ENCODE measurements at places on chromosomes 11 and 22.

DNA sequence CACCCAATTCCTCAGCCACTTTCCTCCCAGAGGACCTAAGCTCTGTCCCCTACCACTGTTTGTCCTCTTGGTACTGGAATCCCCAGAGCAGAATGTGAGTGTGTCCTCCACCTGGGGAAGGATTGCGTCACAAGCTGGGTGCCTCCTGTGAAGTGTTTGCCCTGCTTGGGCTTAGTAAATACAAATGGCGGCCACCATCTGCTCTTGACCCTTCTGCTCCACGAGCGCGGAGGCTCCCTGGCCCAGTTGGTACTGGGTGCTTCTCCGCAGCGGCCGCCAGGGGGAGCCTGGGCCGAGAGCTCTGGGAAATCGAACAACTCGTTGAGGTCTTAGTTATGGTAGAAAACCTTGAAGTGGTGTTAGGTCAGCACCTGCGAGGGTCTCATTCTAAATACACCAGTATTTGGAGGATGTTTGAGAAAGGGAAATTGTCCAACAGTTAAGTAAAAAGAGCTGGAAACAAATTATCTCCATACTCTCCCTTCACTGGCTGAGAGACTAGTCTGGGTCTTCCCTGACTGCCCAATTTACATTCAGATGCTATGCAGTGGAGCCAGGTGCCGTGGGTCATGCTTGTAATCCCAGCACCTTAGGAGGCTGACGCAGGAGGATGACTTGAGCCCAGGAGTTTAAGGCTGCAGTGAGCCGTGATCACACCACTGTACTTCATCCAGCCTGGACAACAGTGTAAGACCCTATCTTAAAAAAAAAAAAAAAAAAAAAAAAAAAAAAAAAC lies 74.6 kb upstream of the TEAD1 start:
- peak; percentile 58 for DNase-seq

- DNase-seq = no peak
Measured at GRCh38 chr11:32610797-32611352, 27.2 kb downstream of the EIF3M start.

DNA sequence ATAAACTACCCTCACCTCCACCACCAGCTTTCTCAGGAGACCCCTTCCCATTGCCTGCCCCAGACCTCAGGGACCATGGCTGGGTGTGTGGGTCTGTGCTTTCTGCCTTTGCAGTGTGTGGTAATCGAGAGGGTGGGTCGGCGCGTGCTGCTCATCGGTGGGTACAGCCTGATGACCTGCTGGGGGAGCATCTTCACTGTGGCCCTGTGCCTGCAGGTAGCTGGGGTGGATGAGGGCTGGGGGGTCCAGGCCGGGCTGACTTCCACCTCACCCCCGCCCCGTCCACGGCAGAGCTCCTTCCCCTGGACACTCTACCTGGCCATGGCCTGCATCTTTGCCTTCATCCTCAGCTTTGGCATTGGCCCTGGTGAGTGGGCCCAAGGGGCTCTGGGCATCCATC lies 10.5 kb upstream of the MIF start:
- no peak for DNase-seq

DNA sequence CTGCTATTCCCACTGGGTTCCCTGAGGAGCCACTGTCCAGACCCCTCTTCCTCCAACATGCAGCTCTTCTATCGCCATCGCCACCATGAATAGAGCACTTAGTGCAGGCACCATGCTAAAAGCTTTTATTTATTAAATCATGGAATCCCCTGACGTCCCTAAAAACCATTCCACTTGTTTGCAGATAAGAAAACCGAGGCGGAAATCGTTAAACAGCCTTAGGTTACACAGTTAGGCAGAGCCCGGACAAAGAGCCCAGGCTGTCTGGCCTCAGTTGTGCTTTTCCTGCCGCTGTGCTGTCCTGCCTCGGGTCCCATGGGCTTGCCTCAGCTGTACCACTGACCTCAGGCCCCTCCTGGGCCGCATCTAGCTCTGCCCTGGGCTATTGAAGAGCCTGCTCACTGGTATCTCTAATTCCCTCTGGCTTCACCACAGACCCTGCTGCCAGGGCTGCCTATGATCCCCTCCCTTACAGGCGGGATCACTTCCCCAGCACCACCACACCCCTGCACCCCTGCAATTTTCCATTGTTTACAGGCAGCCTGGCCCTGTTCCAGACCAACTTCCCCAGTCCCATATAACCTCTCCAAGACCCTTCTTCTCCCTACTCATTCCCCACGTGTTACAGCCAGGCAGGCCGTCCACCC lies 13.0 kb upstream of the TUB start:
- no peak for DNase-seq

GRCh38 chr22:46068593-46069491 lies 81.5 kb upstream of the PPARA start:
- peak; percentile 23 for DNase-seq

DNA sequence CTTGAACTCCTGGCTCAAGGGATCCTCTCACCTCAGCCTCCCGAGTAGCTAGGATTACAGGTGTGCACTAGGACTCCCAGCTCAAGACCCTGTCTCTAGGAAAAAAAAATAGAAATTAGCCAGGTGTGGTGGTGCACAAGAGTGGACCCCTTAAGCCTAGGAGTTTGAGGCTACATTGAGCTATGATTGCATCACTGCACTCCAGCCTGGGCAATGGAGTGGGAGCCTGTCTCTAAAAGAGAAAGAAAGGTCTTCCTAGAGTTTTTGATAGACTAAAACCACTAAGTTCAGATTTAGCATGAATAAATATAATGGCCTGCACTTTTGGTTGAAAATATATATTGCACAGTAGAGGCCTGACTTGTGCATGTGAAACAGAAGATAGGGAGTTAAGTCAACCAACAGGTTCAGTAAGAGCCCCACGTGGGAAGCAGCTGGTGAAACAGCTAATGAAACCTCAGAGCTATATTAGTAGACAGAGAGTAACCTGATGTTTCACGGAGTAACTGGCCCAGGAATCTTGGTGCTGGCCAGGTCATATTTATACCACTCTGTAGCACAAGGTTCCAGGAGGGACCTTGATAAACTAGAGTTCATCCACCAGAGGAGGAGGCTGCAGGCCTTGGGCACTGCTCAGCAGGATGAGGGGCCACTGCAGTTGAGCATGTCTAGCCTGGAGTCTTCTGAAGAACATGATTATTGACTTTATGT lies 4.6 kb upstream of the MICAL3 start:
- DNase-seq = no peak

- peak; percentile 86 for DNase-seq
Measured at GRCh38 chr22:50498322-50498890, 9.1 kb downstream of the LMF2 start.

DNA sequence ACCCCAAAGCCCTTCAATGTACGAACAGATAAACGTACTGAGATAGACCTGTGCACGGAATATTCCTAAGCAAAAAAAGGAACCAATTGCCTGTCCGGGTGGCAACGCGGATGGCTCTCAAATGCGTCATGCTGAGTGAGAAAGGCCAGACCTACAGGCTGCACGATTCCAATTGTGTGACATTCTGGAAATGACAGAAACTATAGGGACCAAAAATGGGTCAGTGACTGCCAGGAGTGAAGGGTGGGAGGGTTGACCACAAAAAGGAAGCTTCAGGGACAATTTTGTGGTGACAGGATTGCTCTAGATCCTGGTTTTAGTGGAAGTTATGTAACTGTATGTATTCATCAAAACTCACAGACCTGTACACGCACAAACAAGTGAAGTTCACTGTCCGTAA lies 24.0 kb upstream of the SYT8 start:
- DNase-seq = no peak

DNA sequence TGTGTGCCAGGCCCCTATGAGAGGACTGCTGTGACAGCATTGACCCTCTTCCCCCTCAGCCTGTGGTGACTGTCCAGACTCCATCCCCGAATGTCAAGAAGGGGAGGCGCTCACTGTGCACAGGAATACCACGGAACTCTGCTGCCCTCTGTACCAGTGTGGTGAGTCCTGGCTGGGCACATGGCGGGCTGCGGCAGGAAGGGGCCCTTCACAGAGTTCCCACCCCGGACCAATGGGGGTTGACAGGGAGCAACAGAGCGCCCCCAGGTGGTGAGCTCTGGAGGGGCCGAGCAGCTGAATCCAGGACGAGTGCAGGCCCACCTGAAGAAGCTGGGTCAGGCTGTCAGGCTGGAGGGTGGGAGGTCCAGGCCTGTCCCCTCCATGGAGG lies 83.8 kb upstream of the MYOD1 start:
- no peak for DNase-seq

GRCh38 chr11:79273781-79274180 lies 167.0 kb downstream of the TENM4 start:
- no peak for DNase-seq

- DNase-seq = no peak
Measured at GRCh38 chr11:113876074-113876797, 864 bp upstream of the USP28 start.

DNA sequence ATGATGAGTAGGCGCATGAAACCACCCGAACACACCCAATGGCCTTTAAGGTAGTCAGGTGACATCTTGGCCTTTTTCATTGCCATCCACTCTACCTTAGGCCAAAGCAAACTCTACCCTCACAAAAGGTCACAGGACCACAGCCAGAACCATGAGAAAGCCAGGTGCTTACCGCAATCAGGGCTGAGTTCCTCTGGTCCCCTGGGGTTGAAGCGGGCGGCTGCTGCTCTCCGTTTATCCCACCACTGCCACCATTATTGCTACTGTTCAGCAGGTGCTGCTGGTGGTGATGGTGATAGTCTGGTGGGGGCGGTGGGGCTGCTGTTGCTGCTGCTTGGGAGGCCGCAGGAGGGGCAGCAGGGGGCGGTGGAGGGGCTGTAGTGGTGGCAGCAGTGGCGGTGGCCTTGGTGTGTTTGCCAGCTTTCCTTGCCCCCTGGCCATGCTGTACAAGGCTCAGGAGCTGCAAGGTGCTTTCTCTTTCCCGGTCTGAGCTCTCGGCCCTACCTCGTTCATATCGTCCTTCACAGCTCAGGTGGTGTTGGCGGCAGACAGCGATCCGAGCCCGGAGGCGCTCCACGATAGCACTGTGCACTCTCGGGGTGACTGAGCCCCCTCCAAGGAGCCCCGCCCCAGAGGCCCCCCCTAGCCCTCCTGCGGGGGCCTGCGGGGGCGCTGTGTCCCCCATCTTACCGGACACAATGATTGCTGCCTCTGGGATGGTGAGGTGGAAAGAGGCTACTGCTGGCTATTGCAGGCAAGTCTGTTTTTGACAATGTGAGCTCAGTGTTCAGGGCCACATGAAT lies 1.6 kb downstream of the MAML2 start:
- DNase-seq = peak; percentile 75

- no peak for DNase-seq
Measured at GRCh38 chr22:29817724-29818123, 20.4 kb downstream of the ASCC2 start.
